ENCODE measurements at places on chromosomes 3 and 15.

GRCh38 chr15:38782156-38782555, 217.5 kb upstream of the RASGRP1 start:
- DNase-seq: no peak

GRCh38 chr3:25618028-25618427, 46.7 kb downstream of the TOP2B start:
- no peak for DNase-seq

- no peak for DNase-seq
Measured at GRCh38 chr3:101117465-101117864, 124.2 kb upstream of the ABI3BP start.

DNA sequence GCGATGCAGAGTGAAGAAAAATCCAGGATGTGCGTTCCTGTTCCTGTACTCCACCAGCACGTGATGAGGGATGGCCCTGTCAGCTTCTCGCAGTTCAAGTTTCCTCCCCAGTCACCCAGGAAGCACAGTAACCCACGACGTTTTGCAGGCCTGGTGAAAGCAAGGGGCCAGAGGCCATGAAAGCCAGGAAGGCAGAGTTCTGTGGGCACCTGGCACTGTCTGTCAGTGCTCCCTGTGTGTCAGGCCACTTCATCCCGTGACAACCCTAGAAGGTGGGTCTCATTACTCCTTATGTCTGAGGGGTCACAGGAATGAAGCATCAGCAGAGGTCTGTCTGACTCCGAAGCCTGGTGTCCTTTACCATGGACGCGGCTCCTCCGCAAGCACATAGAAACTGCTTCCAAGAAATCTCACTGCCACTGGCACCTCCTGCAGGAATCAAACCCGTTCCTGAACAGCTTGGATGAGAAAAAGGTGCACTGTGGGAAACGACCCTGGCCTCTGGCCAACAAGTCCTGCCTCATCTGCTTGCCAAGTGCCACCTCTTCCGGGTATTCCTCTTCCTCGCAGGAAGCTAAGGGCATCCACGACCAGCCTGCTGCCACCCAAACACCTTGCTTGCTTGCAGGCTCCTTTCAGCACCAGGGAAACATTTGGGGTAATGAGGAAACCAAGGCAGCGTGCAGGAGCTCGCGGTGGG, 14.6 kb downstream of the RAB43 start:
- DNase-seq: no peak

DNA sequence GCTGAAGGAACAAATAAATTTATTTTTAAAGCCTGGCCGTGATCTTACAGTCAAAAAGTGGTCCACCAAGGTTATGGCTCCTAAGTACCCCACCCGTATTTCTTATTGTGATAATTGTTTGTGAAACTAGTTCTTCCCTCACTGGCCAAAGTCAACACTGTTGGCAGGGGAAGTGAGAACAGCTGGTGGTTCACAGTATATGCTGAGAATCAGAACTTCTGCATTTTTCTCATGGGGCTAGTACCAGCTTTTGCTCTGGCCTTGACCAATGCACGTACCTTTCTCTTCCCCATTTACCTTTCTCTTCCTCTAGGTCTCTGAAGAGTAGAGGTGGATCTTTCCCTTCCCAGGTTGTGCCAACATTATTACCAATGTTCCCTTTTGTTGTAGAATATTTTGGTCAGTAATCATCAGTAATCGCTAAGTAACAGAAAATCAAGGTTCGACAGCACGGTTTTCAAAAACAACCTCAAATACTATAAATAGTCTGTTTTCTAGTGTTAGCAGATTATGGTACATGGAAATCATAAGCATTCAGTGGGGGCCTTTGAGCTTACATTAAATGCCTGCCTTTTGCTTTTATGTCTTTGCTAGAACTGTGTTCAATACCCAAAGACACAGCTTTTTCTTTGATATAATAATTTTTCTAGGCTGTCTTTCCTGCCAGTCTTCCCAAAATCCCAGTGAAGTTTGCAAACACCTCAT, 268.0 kb downstream of the LPP start:
- no peak for DNase-seq

GRCh38 chr15:76204109-76204845, 107.0 kb downstream of the ETFA start:
- no peak for DNase-seq

- no peak for DNase-seq
Measured at GRCh38 chr3:181629029-181629428, 82.7 kb upstream of the SOX2 start.

- DNase-seq: no peak
Measured at GRCh38 chr15:32029409-32029861, 880 bp upstream of the CHRNA7 start.

DNA sequence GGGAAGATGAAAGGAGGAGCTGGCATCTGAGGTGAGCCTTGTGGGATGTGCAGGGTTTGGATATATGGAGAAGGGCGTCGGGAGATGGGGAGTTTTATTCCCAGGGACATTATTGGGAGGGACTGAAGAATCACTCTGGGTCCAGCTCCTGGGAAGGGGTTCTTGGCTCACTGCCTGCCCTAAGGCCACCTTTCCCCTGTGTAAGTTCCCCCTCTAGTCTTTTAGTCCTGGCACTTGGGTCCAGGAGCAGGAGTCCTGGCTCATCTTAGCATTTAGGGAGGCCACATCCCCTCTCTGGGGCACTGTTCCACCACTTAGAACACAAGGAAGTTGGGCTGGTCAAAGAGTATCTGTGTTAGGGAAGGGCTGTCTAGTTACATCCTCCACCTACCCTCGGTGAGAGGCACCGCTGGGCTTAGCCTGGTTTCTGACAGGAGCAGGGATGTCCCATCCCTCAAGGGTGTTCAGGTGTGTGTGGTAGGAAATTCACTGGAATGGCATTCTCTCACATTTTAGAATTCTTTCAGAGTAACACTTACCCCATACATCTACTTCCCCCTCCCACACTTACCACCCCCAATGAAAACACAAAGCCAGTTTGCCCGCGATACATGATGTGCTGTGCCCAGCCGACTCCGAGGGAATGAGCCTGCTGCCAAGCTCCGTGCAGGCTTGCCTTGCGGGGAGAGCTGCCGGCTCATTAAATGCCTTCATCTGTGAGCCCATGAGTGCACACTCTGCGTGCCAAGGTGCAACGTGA, 86.7 kb downstream of the FAM43A start:
- DNase-seq: no peak

- DNase-seq: no peak
Measured at GRCh38 chr15:66007663-66008262, 138.5 kb downstream of the RAB11A start.
